Left hindlimb (tissue), 1 donor: ENCODE measurements at places on chromosomes 2 and 18.

DNA sequence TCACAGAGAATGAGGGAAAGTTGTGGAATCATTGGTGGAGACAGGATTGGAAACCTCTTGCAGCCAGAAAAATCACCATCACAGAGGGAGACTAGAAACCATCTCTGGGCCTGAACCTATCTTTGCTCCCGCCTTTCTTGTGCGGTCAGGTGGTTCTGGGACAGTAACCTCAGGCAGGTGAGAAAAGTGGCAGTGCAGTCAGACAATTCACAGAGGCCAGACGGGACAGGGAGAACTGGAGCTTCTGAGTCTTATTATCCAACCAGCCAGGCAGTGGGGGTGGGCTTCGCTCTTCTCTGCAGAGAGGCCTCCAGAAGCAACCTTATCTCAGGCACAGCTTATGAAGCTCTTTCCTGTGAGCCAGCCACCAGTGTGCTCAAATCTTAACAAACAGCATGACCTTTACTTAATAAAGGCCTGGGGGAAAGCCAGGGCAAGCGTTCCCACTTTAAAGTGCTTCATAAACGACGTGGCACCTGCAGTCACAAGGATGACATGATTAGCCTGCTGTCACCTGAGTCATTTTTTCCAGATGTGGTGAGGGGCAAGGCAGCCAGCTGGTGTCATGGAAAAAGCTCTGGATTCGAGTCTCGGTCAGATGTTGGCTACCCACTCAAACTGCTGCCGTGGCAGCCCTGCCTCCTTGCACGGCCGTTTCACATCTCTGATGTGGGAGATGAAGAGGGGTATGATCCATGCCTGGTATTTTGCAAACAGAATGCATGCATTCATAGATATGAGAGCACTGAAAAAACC lies 109.7 kb downstream of the B3GNT2 start:
- DNase-seq = no peak

- DNase-seq = no peak
Measured at GRCh38 chr2:154256136-154256535, 384.4 kb downstream of the GALNT13 start.

DNA sequence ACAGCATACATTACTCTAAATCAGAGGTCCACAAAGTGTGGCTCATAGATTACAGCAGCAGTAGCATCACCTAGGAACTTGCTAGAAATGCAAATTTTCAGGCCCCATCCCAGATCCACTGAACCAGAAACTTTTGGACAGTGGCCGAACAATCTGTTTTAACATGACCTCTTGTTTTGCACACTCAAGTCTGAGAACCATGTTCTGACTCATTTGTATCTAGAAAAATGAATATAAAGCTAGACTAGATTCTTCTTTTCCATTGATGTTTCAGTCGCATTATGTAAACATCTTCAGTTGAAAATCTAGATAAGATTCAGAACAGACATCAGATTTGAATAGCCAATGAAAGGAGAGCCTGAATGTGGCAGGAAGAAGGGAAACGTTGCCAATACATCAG lies 608.8 kb downstream of the LRP1B start:
- no peak for DNase-seq

GRCh38 chr2:97974471-97974870 lies 21.3 kb downstream of the TMEM131 start:
- DNase-seq = no peak

- no peak for DNase-seq
Measured at GRCh38 chr2:105760639-105761337, 16.1 kb downstream of the NCK2 start.
